ENCODE measurements at places on chromosomes 12 and 14.

DNA sequence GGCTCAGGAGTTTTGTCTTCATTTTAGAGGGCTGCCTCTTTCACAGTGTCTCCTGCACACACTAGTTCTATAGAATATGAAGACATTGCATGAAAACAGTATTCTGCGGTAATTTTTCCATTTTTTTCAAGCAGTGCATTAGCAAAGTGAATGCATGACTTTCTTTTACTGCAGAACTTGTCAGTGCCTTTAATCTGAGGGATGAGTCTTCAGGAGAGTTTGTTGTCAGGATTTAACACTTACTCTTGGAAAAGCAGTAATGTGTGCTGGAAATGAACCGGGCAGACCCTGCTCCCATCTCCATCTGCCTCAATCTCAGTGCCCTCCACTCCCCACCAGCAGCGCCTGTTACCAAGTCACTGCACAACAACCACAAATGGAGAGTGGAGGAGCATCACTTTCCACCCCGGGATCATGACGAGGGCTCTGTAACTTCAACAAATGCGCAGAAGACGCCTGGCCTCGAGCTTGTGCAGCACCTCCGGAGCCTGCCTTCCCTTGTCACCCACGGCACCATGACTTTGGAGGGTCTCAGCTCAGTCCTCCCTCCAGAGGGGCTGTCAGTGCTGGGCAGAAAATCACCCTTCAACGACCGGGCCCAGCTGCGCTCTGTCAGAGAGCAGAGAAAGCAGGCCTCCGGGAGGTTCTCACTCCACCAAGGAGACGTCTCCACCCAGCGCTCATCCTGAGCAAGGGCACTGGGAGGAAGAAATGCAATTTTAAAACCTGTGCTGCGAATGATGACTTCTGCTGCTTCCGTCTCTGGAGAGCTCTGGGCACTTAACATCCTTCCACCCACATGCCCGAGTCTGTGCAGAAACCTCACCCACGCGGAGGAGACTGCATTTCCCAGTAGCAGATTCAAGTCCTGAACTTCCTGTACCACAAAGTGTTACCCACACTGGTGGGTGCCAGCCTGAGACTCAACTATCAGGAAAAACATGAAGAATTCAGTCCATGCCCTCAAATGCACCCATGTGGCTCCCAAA is 255.7 kb downstream of the ADGRD1 start:
- no peak for DNase-seq

DNA sequence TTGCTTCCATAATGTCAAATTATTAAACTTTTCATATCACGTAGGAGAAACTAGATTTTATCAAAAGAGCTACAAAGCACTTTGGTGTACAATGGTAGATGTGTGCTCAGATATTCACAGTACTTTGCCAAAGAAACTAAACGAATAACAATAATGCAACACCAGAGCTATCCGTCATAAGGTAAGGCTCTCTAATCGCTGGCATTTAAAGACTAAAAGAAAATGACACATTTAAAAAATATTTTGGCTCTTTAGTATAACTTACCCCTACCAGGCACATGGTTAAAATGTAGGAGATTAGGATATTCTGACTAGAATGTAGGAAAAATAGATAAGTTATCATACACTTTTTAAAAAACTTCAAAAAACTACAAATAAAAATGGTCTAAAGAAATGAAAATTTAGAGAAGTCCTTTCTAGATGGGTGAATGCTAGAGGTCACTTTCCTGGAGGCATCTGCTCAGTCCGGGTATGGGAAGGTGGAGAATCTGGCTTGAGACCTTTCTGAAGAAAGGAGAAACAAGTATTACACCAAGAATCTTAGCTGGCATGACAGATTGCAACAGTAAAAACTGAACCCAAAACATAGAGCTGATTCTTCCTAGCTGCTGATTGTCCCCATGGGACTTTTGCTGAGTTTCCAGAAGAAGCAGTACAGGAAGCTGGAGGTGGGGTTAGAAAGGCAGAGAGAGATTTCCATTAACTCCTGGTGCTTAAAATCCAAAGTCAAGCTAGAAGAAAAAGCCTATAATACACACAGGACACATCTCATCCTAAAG is 67.9 kb downstream of the FAR2 start:
- no peak for DNase-seq

DNA sequence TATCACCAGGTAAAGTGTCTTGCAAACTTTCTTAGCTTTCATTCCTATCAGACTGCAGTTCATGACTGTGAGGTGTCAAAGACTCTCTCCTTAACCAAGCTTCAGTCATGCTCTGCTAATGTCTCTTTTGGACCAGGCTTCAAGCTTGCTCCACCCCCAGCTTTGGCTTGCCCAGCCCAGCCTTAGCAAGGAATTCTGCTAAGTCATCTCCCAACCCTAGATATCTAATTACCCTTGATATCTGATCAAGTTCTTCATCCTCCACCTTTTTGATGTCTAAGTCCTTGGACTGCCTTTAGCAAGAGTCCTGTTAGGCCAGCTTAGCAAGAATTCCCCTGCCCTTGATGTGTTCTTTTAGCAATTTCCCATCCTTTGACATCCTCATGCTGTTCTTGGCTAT is 108.9 kb upstream of the FGD4 start:
- no peak for DNase-seq

DNA sequence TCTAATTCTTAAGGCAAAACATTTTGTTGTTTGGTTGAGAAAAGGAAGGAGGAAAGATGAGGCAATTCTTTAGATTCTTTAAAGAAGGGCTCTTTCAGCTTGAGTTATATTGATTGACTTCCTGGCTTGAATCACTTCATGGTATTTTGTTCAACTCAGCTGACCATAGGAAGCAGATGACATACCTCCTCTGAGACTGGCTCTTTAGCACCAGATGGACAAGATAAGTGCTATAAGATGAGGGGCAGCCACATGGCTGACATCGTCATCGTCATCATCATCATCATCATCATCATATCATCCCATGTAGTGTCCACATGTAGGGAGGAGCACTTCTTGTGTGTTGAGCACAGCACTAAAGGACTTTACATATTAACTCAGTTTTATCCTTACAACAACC is 81.3 kb downstream of the SSPN start:
- DNase-seq: no peak

- no peak for DNase-seq
Observed at GRCh38 chr12:50799908-50800307, 36.0 kb downstream of the ATF1 start.

GRCh38 chr14:56811593-56812363 is 1.5 kb upstream of the OTX2 start:
- no peak for DNase-seq

DNA sequence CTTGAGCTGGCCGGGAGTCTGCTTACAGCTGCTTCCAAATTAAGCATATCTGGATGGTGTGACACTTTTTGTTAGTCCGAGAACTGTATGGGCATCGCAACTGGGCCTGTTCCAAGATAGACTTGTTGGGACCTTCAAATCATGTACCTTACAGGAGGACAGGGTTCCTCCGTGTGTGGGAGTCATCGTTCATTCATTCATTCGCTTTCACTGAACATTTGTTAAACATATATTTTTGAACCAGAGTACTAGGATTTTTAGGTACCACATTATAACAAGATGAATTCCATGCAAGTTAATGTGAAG is 387 bp upstream of the IPO8 start:
- DNase-seq: no peak

DNA sequence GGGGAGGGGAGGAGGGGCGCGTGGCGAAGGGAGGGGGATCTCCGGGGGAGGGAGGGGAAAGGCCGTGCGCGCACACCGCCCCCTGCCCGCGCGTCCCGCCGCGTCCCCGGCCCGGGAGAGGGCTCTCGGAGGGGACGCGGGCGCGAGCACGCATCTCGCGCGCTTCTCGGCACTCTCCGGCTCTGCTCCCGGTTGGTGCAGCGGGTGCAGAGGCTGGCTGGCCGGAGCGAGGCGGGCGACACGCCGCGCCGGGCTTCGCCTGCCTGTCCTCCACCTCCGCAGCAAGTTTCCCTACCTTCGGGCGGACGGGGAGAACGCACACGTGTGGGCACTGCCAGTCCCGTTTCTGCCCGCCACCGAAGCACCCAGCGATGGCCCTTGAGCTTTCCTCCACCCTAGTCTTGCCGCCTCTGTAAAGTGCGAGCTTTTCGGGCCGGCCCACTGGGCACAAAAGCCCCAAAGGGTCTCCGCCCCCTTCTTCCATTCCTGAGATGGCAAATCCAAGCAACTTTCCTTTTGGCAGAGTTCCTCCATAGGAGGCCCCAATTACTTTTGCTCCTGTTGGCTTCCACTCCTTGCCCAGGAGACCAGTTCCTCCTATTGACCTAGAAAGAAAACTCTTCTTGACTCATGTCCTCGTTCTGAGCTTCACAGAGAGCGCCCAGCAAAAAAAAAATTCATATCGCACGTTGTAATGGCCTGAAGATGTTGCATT is 363 bp upstream of the CSAD start:
- DNase-seq: peak; percentile 65

GRCh38 chr14:69342928-69343525 is 55.1 kb downstream of the ERH start:
- DNase-seq: no peak

GRCh38 chr12:130647814-130648213 is 68.3 kb downstream of the RIMBP2 start:
- no peak for DNase-seq

- no peak for DNase-seq
Observed at GRCh38 chr14:73997108-73997943, 21.8 kb downstream of the ENTPD5 start.

GRCh38 chr12:115423546-115423987 is 739.6 kb upstream of the TBX3 start:
- no peak for DNase-seq

GRCh38 chr12:49762468-49762847 is 21.1 kb downstream of the TMBIM6 start:
- no peak for DNase-seq

GRCh38 chr14:89095036-89095435 is 270.6 kb downstream of the TTC8 start:
- DNase-seq: no peak

GRCh38 chr14:72878746-72879145 is 15.2 kb downstream of the DPF3 start:
- no peak for DNase-seq

- DNase-seq: no peak
Observed at GRCh38 chr14:55975281-55975910, 142.8 kb upstream of the PELI2 start.

GRCh38 chr12:19008102-19008501 is 121.4 kb upstream of the PLEKHA5 start:
- DNase-seq: no peak

- peak; percentile 64 for DNase-seq
Observed at GRCh38 chr14:75522224-75522982, at the start of gene BATF. TSS of gene BATF (plus strand) at chr14:75522469. CDS start at chr14:75522683, 214 bp downstream.

- DNase-seq: peak; percentile 38
Observed at GRCh38 chr14:24058260-24058950, 6.6 kb downstream of the CARMIL3 start.

DNA sequence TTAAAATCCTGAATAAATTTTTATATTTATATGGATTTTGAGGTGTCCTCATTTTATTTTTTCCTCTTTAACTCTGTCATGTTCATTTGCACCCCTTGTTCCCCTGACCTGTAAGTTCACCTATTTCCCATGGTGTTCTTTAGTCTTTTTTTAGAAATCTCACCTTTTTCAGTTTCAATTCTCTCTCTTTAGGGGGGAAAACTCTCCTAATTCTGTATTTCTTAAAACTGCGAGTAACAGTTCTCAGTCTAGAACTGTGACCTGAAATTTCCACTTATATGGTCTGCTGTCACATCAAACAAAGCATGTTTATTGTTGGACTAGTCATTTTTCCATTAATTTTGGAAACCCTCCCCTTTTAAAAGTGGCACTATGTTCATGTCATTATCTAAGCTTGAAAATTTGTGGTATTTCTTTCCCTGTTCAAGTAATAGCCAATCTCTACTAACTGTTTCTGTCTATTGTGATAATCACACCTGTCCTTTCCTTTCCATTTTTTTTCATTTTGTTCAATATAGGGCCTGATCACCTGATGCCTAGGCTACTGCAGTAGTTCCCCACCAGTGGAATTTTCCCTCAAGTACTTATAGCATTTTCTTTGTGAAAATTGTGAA is 14.0 kb upstream of the FBXO33 start:
- DNase-seq: no peak

DNA sequence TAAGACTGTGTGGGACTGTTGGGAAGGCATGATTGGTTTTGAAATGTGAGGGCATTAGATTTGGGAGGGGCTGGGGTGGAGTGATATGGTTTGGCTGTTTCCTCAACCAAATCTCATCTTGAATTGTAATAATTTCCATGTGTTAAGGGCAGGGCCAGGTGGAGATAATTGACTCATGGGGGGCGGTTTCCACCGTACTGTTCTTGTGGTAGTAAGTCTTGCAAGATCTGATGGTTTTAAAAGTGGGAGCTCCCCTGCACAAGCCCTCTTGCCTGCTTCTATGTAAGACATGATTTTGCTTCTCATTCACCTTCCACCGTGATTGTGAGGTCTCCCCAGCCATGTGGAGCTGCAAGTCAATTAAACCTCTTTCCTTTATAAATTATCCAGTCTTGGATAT is 76.6 kb upstream of the PPFIA2 start:
- DNase-seq: no peak

- no peak for DNase-seq
Observed at GRCh38 chr12:123910057-123910456, 62.6 kb downstream of the CCDC92 start.

DNA sequence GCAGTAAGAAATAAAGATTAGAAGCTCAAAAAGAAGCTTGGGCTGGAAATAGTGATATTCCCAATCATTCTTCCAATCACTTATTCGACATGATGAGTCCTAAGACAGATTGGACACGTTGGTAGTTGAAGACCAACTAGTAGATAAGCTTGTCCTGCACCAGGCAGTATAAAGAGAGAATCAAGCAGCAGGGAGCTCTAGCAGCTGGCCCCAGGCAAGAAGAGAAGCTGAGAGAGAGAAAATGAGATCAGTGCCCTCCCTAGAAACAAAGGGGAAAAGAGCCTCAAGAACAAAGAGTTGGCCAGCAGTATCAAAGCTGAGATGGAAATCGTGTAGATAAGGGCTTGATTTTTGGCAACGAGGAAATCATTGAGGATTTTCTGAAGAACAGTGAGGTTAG is 20.6 kb downstream of the RASSF8 start:
- no peak for DNase-seq

- peak; percentile 42 for DNase-seq
Observed at GRCh38 chr12:68317047-68317667, 15.0 kb downstream of the MDM1 start.

- no peak for DNase-seq
Observed at GRCh38 chr12:6038160-6038559, 86.3 kb downstream of the VWF start.

GRCh38 chr12:96183734-96184370 is 10.3 kb upstream of the ELK3 start:
- DNase-seq: no peak

DNA sequence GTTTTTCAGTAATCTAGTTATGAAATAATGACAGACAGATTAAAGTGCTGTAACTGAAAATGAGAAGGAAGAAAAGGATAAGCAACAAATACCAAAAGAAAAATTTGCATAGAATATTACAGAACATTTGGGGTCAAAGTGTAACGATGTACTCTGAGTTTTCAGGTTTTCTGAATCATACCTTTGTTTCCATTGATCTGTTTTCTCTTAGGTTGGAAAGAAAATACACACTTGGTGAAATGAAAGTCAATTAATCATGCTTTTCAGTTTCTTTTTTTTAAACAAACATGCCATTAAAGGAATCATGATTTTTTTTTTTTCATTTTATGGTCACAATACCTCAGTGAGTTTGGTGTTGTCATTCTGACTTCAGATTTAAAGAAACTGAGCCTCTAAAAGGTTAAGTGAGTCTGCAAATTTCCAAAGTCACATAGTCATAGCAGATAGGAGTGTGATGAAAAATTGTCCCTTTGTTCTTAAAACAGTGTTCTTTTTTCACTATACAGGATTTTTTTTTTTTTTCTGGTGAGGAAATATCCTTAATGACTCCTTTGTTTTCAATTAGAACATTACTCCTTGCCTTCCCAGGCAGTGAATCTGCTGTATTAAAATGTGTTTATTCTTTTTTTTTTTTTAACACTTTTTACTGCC is 35.9 kb upstream of the PZP start:
- no peak for DNase-seq
